ENCODE measurements at places on chromosomes 16 and 17.
A peak's percentile ranks its signal among the peaks of the same experiment; 100 is the strongest.

DNA sequence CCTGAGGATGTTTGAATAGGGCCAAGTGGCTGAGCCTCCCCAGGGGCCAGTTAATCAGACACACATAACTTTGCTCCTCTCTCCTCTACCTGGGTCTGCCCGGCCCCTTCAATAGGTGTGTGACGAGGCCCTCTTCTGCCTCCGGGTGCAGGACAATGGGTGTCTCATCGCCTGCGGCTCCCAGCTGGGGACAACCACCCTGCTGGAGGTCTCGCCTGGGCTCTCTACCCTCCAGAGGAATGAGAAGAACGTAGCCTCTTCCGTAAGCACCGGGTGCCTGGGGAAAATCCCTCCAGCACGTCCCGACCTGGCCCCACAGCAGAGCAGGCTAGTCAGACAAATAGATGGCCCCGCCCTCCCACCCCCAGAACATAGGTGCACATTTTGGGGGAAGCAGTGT lies 16.1 kb upstream of the KIF19 start:
- no peak for DNase-seq

DNA sequence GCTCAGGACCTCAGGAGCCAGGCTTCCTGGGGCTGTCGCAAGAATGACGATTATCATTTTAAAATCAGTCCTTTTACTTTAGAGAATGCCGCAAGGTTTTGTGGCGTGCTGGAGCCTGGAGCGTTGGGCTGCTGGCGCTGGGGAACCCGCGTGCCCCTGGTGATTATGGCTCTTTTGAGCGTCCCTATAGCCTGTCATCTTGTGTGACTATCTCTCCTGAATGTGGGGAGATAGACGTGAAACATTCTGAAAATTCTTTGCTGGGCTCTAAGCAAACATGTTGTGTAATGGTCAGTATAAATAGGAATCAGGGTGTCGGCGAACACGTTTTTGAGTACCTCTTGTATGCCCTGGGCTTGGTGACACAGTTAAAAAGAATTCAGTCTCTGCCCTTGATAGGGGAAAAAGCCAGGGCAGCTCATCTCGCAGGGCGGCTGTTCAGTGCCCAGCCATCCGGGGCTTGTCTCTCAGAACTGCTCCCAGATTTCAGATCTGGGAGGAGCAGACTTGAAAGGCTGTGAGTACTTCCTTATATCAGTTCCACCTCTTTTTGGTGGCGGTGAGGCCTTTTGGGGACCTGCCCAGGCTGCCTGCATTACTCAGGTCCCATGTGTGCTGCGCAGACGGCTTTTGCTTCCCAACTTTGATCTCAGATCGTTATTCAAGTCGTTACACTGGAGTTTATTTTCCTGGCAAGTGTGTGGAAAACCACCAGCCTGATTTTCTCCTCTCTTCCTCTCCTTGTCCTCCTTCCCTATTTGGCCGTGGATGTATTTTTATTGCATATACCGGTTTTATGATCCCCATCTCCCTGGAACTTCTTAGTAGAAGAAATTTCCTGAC lies 973 bp downstream of the SLC7A6 start:
- peak; percentile 43 for DNase-seq

- DNase-seq: no peak
Measured at GRCh38 chr17:42133461-42134041, 10.9 kb downstream of the HSPB9 start.

- DNase-seq: no peak
Measured at GRCh38 chr17:5182597-5183409, 8.9 kb downstream of the ZNF594 start.

- DNase-seq: no peak
Measured at GRCh38 chr17:29303386-29303785, 9.4 kb upstream of the NUFIP2 start.

- no peak for DNase-seq
Measured at GRCh38 chr17:65637786-65638185, 76.3 kb upstream of the AXIN2 start.

- DNase-seq: no peak
Measured at GRCh38 chr17:28744972-28745785, 1.4 kb downstream of the TRAF4 start.

DNA sequence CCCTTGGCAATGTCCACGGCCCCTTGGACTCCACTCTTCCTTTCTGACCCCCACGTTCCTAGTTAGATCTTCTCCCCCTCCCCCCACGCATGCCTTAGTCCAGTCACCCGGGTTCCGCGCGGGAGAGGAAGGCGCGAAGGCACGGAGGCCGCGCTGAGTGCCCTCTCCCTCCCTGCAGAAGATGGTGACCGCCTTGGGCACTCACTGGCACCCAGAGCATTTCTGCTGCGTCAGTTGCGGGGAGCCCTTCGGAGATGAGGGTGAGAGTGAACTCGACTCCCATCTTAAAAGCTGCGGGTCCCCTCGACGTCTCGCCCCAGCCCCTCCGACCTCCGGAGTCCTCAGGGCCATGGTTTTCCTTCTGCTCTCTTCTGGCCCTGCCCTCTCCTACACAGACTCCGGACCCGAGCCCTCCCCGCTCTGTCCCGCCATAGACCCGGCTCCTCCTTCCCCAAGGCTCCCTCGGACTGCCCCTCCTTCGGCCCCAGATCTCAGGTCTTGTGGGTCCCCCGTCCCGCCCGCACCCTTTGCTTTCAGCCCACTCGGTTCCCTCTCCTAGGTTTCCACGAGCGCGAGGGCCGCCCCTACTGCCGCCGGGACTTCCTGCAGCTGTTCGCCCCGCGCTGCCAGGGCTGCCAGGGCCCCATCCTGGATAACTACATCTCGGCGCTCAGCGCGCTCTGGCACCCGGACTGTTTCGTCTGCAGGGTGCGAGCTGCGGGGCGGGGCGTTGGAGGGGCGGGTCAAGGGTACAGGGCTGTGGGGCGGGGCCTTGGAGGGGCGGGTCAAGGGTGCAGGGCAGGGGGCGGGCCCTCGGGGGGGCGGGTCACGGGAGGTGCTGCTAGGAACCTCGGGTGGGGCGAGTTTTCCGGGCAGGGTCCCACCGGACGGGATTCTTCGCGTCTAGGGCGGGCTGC lies 4.6 kb downstream of the TGFB1I1 start:
- DNase-seq: peak; percentile 87

DNA sequence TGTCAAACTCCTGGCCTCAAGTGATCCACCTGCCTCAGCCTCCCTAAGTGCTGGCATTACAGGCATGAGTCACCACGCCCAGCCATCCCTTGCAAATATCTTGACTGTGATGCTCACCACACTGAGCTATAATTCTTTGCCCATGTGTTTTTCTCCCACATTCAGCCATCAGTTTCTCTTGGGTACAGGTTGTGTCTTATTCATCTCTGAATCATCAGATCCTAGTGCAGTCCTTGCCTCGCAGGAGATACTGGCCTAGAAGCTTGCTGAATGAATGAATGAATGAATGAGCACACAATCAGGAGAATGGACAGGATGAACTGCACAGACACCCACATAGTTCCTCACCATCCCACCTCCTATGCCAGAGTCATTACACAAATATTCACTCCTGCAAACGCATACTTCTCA lies 24.4 kb upstream of the ETV4 start:
- DNase-seq: no peak

- no peak for DNase-seq
Measured at GRCh38 chr16:5706211-5706610, 608.6 kb upstream of the EEF2KMT start.

DNA sequence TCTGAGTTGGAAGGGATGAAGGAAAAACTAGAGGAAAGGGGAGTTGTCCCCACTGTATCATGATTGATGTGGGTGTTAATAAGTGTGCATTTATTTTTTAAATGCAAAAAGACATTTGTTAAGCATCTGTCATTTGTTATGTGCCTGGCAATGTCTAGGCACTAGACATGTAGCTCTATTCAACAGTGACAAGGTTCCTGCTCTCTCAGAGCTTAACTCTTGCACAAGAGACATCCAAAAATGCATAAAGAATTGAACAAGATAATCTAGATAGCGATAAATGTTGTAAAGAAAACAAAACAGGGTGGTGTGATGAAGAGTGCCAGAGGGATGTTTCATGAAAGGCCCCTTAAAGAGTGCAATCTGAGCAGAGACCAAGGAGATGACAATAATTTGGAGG lies 148.9 kb downstream of the TOX3 start:
- DNase-seq: no peak

GRCh38 chr16:57608462-57609113 lies 19.8 kb upstream of the ADGRG1 start:
- DNase-seq: no peak

DNA sequence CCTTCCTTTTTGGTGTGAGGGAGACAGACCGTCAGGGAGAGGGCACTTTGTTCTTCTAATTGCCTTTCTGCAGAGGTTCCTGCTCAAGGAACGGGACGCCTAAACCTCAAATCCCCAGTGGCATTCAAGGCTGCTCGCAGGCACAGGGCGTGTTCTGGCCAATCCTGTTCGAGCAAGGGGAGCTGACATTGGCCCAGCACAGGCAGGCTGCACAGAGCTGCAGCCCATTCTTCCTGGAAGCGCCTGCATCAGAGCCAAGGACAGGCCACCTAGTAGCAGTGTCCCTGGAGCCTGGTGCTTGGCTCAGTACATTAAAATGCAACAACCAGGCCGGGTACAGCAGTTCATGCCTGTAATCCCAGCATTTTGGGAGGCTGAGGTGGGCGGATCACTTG lies 72.2 kb upstream of the CREBBP start:
- DNase-seq: no peak

- no peak for DNase-seq
Measured at GRCh38 chr16:30429418-30429677, 482 bp downstream of the DCTPP1 start.

DNA sequence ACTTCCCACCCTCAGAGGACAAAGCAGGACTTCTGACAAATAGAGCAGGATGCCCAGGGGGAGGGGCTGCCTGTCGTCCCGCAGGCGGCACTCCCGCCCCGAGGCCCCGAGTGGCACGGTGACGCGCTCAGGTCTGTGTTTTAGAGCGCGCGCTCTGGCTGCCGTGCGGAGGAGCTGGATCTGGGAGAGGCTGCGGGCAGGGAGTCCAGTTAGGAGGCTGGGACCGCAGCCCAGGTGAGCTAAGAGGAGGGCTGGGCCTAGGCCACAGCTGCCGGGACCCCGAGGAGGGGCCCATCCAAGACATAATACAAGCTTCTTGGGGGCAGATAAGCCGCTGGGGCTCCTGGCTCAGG lies 6.4 kb downstream of the DOC2A start:
- no peak for DNase-seq
